ENCODE measurements at places on chromosomes 6 and 20.
A peak's percentile ranks its signal among the peaks of the same experiment; 100 is the strongest.

DNA sequence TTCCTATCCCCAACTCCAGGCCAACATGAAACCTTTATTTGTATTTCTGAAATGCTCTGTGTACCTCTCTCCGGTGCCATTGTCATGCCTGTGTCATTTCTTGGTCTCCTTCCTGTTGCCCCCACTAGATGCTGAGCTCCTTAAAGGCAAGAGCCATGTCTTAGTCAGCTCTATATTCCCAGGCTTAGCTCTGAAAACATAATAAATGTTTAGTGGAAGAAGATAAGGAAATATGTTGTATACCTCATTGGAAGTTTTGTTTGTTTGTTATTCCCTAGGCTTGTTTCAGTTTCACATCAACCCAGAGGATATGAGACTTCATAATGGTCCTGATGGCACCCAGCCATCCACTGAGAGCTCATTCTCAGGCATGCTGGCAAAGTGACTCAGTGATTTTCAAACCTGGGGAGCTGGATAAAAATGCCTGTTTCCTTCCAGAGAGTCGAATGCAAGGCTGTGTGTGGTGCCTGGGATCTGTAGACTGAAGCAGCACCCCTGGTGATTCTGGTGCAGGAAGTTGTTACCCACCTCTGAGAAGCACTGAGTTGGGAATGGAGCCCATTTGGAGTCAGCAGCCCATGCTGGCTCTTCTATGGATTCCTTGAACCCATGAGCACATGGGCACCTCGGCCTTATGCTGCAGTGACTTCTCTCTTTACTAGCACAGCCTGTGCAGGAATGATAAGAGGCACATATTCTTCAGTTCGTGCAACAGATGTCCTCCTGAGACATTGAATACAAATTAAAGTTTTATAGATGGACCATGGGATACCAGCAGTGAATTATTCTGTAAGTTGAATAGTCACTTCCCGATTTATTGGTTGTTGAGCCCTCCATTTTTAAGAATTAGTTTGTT, 205.2 kb downstream of the FARS2 start:
- DNase-seq: no peak

DNA sequence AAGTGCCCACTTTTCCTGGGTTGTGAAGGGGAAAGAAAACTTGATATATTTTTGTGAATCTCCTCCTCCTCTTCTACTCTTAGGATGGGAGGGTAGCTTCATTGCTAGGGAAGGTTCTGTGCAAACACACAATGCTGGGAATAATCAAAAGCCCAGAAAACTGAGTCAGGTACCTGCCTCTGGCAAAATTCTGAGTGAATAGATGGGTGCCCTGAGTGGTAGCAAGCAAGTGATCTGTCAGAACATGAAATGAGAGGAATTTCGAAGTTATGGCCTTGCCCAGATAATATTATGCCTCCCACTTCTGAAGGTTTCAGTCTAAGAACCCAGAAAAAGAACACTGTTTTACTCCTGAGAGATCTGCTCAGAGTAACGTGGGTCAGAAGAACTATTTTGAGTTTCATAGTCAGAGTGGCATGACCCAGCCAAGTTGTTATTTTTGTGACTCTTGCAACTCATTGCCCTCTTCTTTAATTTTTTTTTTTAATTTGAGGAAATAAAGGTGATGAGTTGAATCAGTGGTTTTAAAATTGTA, 158.3 kb downstream of the BMP2 start:
- DNase-seq: no peak

GRCh38 chr6:51972659-51973058, 114.8 kb downstream of the PKHD1 start:
- DNase-seq: no peak

GRCh38 chr6:169921853-169922824, 170.7 kb downstream of the ERMARD start:
- DNase-seq: peak; percentile 28

GRCh38 chr6:142446168-142446567, 144.4 kb downstream of the ADGRG6 start:
- no peak for DNase-seq

GRCh38 chr20:4226330-4227084, 211.1 kb upstream of the RNF24 start:
- no peak for DNase-seq

DNA sequence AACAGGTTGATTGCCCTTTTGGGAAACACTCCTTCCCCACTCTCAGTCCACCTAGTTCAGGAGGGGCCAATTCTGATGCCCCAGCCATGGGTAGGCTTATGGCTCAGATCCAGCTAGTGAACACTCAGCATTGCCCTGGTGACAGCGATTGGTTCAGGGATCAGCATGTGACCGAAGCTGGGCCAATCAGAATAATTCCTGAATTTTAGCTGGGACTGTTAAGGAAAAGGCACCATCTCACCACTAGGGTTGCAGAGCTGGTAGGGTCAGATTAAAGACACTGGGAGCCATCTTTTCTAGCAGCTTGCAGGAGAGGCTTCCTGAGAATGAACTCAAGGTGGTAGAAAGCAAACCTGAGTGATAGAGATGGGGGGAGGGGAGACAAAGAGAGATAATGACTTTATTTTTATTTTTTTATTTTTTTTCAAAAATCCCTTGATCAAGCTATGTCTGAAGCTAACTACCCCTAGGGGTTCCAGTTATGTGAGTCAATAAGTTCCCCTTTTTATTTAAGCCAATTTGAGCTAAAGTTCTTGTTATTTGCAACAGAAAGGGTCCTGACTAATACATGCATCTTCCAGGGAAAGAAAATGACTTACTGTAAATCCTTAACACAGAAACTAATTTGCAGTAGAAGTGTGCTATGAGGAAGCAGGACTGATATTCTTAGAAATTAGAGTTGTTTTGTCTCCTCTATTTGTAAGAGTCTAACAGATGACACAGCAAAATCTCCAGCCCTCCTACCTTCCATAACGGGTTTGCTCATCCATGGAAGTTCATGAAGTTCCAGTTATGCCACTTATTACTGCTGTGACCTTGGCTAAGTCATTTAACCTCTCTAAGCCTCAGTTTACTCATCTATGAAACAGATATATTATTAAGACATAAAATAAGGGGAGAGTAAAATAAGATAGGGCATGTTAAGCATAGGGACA, 44.7 kb downstream of the EYA2 start:
- no peak for DNase-seq

DNA sequence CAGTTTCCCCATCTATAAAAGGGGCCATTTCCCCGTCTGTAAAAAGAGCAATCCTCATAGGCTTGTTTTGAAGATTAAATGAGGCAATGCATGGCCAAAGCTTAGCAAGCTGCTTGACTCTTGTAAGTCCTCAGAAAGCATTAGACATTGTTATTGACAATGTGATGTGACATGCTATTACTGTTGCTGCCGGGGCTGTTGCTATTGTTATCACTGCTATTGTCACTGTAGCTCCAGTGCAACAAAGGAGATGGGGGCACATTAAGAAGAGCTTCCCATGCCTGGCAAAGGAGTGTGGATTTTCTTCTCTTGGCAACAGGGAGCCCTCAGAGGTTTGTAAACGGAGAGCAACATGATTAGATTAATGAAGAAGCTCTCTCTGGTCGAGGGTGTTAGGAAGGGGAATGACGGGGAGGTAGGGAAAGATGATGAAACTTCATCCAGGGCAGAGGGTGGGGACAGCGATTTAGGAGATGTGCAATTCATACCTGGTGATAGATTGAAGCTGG, 33.1 kb upstream of the FAM83D start:
- DNase-seq: no peak

- no peak for DNase-seq
Measured at GRCh38 chr6:150408842-150409241, 40.0 kb downstream of the IYD start.

GRCh38 chr6:68710916-68711315, 75.8 kb downstream of the ADGRB3 start:
- DNase-seq: no peak

GRCh38 chr20:39176457-39176856, 214.3 kb downstream of the DHX35 start:
- no peak for DNase-seq

DNA sequence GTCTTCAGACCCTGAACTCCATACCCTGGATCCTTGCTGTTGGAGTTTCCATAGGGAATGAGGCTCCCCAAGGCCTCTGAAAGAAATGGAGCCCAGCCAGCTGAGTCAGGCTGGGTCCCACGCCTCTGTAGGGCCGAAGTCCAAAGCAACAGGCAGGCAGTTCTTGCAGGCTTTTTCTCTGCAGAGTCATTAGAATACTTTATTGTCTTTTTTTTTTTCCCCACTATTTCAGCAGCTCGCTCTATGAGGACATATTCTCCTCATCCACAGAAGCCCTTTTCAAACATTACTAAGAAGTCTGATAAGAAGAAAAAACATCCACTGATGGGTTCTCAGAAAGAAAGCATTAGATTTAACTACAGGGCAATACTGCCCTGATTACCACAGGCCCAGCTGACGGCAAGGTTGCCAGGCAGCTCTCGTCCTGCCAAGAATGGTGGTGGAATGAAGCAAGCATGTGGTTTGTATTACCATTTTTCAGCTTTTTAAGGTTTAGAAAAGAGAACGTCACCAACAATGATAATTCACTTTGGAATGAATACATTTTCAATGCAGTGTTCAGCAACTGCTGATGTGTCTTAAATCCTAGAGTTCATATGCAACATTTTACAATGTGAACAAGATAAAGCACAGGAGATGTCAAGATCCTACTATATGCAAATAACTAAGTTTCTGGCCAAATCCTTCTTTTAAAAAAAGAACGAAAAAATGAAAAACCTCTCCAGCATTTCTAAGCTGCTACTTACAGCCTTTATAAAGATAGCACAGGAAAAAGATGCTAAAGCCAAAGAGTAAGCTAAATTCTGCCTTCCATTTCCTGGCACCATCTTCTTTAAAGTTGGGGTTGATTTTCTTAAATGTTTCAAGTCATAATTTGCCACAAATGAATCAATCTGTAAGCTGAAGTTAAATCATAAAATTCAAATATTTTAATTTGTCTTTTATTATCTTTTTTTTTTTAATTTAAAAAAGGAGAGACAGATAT, 223.6 kb upstream of the CITED2 start:
- DNase-seq: no peak

DNA sequence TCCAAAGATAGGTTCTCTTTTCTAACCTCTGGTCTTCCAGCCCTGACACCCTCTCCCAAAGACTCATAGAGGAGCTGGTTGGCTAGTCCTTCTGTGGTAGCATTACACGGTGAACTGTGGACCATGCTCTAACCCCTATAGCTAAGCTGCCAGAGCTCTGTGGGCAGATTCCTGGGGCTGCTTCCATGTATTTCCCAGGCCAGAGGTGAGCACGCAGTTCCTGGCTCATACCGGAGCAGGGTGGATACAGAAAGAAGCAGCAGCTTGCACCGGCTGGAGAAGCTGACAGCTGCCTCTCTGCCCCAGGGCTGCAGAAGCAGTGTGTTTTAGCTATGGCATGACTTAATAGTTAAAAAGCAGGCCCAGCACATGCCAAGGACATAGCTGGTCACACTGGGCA, 84.1 kb upstream of the FOXP4 start:
- DNase-seq: no peak

GRCh38 chr6:160919723-160920440, 71.7 kb upstream of the MAP3K4 start:
- DNase-seq: no peak

DNA sequence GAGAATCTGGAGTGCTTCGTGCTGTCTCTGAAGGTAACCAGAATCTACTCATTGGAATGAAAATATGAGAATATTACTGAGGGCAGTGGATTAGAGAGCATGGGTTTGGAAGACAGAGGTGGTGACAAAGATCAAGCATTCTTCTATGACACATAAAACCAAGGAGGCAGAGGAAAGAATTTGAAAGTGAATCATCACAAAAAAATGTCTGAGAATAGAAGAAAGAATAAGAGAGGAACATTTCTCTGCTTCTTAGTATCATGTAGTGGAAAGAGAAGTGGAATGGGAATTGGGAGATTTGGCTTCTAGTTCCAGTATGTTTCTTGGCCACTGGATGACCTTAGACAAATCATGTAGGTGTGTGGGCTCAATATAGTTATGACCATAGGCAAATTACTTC, 474.0 kb downstream of the TFAP2B start:
- no peak for DNase-seq

DNA sequence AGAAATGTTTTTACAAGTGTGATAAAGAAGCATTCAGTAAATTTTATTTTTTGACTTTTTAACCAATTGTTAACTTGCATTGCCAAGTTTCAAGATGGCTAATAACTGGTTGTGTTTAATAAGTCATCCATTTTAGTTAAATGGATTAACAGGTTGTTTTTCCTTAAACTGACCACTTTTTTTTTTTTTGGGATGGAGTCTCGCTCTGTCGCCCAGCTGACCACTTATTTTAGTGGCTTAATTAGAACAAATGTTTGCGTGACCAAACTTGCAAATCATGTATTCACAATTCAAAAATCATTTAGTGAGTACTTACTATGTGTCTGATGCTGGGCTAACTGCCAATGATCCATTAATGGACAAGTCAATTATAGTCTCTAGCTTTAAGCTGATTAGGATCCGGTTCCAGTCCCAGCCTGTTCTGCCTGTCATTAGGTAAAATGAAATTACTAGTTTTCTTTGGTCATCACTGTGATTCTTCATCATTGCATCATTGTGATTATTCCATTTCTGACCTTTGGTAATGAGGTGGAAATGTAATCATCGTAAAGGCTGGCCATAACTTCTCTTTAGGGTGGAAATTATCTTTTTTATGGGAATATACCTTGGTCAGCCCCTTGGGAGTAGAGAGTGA, 729.2 kb upstream of the MARCKS start:
- no peak for DNase-seq

GRCh38 chr6:144297511-144298100, 12.5 kb downstream of the UTRN start:
- no peak for DNase-seq

GRCh38 chr6:41781366-41781730, 766 bp downstream of the PRICKLE4 start:
- DNase-seq: no peak

- DNase-seq: no peak
Measured at GRCh38 chr6:63671098-63671754, 35.6 kb downstream of the PHF3 start.

DNA sequence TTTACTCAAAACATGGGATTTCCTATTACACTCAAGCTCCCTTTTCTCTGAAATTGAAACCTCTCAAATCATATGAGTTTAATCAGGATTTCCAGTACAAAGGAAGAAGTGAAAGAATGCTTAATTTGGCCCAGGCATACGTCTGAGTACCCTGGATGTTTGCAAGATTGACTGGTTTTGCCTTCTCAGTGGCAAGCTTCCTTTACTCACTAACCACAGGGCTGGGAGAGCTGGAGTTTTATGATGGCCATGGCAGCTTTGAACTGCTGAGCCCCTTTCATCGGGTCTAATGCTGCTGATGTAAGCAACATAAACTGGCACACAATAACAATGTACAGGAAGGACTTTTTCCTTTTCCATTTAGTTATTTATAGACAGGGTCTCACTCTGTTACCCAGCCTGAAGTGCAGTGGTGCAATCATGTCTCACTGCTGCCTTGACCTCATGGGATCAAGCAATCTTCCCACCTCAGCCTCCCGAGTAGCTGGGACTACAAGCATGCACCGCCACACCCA, 194.8 kb downstream of the SLC35F1 start:
- DNase-seq: no peak

GRCh38 chr6:21070620-21071019, 522.9 kb upstream of the SOX4 start:
- DNase-seq: no peak

GRCh38 chr6:162653808-162654207, 73.8 kb downstream of the PRKN start:
- DNase-seq: no peak

- DNase-seq: no peak
Measured at GRCh38 chr6:24010133-24010532, 115.9 kb upstream of the NRSN1 start.

GRCh38 chr6:23446469-23446967, 679.5 kb upstream of the NRSN1 start:
- no peak for DNase-seq
